CD8-positive, alpha-beta memory T cell (primary cell): ENCODE measurements at places on chromosomes 4 and X.

DNA sequence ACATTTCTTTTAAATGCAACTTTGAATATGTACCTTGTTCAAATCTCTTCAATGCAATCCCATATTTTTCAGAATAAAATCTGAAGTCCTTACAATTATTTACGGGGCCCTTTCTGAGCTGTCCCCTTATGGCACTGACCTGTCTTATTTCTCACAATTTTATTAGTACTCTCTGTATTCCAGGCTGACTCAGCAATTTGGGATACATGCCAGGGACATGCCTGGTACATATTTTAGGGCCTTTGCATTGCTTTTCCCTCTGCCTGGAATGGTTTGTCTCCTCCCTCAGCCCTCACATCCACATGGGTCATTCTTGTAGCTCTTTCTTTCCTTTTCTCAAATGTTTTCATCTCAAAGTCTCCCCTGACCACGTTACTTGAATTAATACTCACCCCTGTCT is 172.2 kb upstream of the TECRL start:
- DNase-seq = no peak

DNA sequence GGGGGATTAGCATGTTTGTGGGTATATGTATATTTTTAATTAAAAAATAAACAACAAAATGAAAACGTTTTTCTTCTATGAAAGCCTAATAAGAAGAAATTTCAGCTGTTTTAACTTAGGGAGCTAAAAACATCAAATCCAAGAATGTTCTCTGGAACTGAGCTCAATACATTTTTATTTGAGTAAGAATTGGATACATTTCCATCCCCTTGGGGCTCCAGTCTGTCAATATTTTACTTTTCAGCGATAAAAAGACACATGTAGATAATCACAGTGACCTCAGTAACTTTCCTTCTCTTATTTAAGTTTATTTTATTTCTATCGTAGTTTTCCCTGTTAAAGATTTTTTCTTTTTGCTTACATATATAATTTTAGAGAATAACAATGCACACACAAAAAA is 59.3 kb downstream of the ELOVL6 start:
- no peak for DNase-seq

GRCh38 chr4:110550260-110550659 is 72.6 kb downstream of the PITX2 start:
- DNase-seq = no peak

GRCh38 chr4:139689093-139689722 is 23.6 kb downstream of the MGST2 start:
- no peak for DNase-seq

DNA sequence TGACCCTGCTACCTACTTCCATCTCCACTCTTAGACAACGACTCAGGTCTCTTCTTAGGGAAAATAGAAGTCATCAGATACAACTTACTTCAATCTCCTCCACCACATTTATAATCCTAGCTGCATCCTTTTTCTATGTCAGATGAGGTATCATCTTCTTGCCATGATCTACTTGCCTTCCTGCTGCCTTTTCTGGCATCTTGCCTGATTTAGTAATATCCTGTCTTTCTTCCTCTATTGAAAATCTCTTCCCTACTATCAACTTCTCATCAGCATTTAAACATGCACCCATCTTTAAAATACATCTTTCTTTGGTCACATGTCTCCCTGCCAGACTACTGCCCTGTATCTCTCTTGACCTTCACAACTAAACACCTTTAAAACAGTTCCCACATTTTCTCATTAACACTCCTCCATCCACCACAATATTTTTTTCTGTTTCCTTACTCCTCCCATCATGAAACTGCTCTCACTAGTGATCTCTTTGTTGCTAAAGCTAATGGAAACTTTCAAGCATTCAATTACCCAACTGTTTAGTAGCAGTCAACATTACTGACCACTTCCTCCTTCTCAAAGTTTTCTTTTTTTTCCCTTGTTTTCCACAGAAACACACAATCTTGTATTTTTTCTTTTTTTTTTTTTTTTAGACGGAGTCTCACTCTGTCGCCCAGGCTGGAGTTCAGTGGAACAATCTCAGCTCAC is 100.8 kb upstream of the CXorf66 start:
- no peak for DNase-seq

GRCh38 chr4:575281-576141 is 584 bp downstream of the TMEM271 start:
- no peak for DNase-seq

- DNase-seq = no peak
Measured at GRCh38 chrX:30212172-30212571, 3.2 kb upstream of the MAGEB2 start.

DNA sequence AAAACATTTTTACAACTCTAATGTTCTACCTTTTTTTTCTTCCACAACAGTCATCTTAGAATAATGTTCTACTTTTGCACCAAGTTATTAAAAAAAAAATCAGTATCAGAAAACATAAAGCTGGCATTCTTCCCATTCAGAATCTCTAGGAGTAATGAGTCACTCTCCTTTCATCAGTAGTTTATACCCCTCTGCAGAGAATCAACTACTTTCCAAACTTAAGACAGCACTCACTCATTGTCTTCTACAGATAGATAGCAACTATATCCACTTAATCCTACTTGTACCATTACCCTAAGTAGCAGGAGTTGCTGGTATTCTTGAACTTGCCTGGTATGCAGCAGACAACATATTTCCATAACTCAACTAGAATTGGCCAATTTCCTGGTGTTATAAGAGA is 3.2 kb downstream of the TIGD4 start:
- no peak for DNase-seq

- DNase-seq = no peak
Measured at GRCh38 chrX:147626605-147627004, 285.1 kb upstream of the FMR1 start.

- no peak for DNase-seq
Measured at GRCh38 chrX:137401092-137401491, 164.8 kb upstream of the ZIC3 start.

DNA sequence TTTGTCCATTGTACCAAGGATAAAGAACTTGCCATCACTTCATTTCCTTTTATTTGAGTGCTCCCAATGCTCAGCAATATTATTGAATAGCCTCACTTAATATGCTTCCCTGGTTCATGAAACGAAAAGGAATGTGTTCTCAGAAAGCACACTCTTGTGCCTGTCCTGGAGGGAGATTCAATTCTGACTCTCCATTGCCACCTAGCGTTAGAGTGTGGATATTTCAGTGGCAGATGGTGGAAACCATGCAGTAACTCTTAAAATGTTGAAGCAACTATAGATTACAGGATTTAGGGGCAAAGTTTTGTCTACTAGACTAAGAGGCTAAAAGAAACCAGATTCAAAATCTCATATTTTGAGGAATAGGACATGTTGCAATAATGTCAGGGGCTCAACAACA is 36.0 kb downstream of the GAB3 start:
- DNase-seq = peak; percentile 27

GRCh38 chr4:155705664-155706063 is 39.0 kb downstream of the GUCY1A1 start:
- DNase-seq = no peak

DNA sequence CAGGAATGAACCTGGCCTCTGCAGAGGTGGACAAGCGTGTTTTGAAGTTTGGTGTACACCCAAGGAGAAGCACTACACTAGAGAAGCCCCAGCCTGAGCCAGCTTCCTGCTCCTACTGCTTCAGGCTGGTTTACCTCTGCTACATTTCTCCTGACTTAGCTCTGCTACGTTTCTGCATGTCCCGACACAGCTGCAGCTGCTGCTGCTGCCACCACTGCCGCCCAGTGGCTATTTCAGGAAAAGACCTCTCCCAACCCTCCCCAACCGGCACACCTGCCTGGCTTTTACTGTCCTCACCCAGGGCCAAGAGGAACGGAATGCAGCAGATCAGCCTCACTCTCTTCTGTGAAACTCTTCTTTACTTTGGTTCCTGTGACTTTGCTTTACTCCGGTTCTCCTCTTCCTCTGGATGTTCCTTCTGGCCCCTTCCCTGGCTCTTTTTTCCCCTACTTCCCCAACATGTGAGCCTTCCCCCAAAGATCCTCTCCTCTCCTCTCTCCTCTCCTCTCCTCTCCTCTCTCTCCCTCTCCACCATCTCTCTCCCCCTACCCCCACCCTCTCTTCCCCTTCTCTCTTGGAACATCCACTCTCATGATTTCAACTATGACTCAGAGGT is 3.1 kb upstream of the P2RY4 start:
- no peak for DNase-seq

GRCh38 chr4:88286897-88287296 is 2.5 kb upstream of the PPM1K start:
- DNase-seq = no peak

DNA sequence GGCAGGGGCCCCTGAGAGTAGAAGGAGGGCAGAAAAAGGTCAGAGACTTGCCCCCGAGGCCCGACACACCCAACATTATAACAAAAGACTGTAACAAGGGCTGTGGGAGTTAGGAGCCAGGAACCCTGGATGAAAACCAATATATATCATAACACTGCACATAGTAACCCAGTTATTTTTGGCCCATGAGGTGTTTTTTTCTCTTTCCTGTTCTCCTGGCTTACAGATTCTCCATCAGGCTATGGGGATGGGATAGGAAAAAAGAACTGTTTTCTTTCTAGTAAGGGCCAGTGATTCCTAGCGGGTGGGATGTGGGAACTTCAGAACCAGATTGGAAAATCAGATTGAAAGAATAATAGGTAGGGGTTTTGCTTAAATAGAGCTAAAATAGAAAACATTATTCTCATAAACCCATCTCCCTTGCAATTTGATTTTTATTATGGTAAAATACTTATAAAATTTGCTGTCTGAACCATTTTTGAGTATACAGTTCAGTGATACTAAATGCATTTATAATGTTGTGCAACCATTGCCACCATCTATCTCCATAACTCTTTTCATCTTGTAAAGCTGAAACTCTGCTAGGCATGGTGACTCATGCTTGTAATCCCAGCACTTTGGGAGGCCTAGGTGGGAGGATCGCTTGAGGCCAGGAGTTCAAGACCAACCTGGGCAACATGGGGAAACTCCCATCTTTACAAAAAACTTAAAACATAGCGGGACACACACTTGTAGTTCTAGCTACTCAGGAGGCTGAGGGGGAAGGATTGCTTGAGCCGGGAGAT is 33.5 kb downstream of the SNX25 start:
- DNase-seq = no peak

DNA sequence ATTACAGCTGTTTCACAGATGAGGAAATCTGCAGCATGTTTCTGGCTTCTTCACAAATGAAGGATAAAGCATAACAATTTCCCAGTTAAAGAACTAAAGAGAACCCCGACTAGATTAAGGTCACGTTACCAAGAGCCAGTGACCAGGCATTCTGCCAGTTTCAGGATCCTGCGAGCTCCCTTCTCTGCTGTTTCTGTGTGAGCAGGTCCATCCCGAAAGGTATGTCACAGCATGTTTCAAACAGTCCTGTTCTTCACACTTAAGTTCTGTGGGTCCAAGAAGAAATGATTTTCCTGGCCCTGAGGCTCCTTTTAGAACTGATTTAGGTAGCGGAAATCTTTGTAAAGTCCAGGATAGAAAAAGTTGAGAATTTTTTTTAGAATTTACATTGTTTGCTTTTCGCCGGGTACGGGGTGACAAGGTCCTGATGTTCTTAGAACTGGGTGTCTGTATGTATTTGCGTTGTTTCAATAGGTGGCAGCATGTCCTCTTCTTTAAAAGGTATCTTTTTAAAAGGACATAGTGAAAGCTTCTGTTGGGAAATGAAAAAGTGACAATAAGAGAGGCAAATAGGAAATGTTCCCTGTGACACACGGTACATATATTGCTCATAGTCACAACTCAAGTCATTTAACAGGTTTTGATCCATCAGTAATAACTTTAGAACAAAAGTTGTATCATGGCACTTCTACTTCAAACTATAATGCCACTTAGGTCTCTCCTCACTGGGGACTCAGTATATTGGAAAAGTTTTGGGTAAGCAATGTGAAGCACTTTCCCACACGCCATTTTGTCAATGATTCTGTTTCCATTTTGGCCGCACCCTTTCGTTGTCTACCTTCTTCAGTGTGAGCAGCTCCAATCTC is 18.4 kb downstream of the IL21 start:
- DNase-seq = no peak

GRCh38 chr4:59612235-59612634 is 1587.9 kb upstream of the ADGRL3 start:
- no peak for DNase-seq

GRCh38 chr4:48967101-48967500 is 19.0 kb upstream of the CWH43 start:
- DNase-seq = no peak

- no peak for DNase-seq
Measured at GRCh38 chr4:52961666-52962412, 99.7 kb downstream of the RASL11B start.

GRCh38 chrX:12997906-12998687 is 23.2 kb downstream of the TMSB4X start:
- DNase-seq = no peak

DNA sequence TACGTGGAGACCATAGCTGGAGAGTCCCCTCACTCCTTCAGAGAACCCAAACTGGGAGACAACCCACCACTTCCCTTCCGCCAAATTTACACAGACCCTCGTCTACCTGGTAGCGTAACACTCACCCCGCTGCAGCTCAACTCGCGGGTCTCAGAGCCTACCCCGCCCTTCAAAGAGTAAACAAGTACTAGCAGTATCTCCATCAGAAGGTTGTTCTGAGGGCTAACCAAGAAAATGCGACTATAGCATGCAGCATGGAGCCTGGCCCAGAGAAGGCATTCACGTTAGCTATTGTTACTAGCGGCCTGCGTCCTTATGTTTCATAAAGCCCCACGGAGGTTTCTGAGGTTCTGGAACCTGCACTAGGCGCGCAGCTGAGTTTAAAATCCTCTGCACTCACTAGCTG is 531 bp upstream of the MANBA start:
- DNase-seq = no peak

- DNase-seq = no peak
Measured at GRCh38 chr4:155667222-155667567, 547 bp downstream of the GUCY1A1 start.

GRCh38 chr4:101512416-101512815 is 165.1 kb upstream of the PPP3CA start:
- DNase-seq = no peak

DNA sequence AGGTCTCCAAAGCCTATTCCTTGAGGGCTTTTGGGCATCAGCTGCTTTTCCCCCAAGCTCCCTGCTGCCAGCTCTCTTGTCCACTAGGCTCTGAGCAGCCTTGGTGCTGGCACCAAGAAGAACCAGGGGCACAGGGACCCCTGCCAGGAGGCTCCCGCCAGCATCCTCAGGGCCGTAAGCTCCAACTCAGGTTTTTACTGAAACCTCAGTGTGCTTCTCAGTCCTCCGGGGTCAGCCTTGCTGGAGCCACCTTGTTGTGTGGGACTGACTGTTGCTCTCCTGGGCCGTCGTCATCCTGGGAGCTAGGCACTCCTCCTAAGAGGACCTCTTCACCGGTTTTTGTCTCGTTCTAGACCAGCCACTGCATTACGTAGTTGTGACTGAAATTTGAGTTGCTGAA is 38.9 kb downstream of the NOP14 start:
- DNase-seq = no peak

- no peak for DNase-seq
Measured at GRCh38 chr4:87557348-87557747, 28.2 kb upstream of the SPARCL1 start.

GRCh38 chr4:176818531-176818930 is 25.8 kb upstream of the VEGFC start:
- DNase-seq = no peak
